Ovary (tissue), 10 donors: ENCODE measurements at places on chromosomes 11 and 22.

- H3K4me3 ChIP-seq = no peak overlapping the region
- H3K4me1 ChIP-seq = no peaks in the 10 kb centered on the region
- H3K27ac ChIP-seq = no peak overlapping the region
- H3K36me3 ChIP-seq = no peaks in the 10 kb centered on the region
Observed at GRCh38 chr11:117478126-117478860, 150.6 kb downstream of the CEP164 start.

GRCh38 chr11:130830566-130830965 lies 85.7 kb downstream of the SNX19 start:
- H3K4me3 ChIP-seq = no peak overlapping the region
- H3K27me3 ChIP-seq = no peaks in the 10 kb centered on the region
- H3K4me1 ChIP-seq = peaks cover 8% of the 10 kb centered on the region
- peak; percentile 37 for DNase-seq
- no peaks in the 10 kb centered on the region for H3K36me3 ChIP-seq
- H3K27ac ChIP-seq = no peak overlapping the region

GRCh38 chr11:100340466-100341319 lies 346.4 kb upstream of the ARHGAP42 start:
- no peaks in the 10 kb centered on the region for H3K27me3 ChIP-seq
- no peak overlapping the region for H3K4me3 ChIP-seq
- H3K4me1 ChIP-seq = no peaks in the 10 kb centered on the region
- DNase-seq = no peak

DNA sequence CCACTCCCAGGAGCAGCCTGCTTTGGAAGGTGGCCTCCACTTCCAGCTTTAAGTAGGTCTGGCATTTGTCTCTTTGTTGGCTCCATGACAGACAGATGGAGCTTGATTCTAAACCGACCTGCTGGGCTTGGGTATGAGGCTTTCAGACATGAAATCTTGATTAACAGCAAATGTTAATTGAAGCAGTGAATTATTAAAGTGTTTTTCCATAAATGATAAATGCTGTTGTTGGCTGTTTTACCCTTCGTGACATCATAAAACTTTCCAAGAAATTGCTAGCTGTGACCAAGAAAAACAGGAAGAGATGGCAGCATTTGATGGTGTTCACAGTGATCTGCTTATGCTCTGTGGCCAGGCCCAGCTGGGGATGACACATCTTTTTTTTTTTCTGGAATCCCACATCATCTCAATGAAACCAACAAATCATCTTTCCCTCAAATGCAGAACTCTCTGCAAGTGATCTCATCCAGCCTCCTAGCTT lies 66.1 kb downstream of the RBMXL2 start:
- H3K27ac ChIP-seq = no peak overlapping the region
- no peaks in the 10 kb centered on the region for H3K36me3 ChIP-seq
- no peaks in the 10 kb centered on the region for H3K4me1 ChIP-seq
- no peaks in the 10 kb centered on the region for H3K27me3 ChIP-seq
- DNase-seq = no peak

- H3K4me3 ChIP-seq = no peak overlapping the region
- H3K27ac ChIP-seq = no peak overlapping the region
- H3K27me3 ChIP-seq = no peaks in the 10 kb centered on the region
- DNase-seq = no peak
- H3K36me3 ChIP-seq = no peaks in the 10 kb centered on the region
- no peaks in the 10 kb centered on the region for H3K4me1 ChIP-seq
Observed at GRCh38 chr22:37771081-37771480, 36.7 kb upstream of the GCAT start.

DNA sequence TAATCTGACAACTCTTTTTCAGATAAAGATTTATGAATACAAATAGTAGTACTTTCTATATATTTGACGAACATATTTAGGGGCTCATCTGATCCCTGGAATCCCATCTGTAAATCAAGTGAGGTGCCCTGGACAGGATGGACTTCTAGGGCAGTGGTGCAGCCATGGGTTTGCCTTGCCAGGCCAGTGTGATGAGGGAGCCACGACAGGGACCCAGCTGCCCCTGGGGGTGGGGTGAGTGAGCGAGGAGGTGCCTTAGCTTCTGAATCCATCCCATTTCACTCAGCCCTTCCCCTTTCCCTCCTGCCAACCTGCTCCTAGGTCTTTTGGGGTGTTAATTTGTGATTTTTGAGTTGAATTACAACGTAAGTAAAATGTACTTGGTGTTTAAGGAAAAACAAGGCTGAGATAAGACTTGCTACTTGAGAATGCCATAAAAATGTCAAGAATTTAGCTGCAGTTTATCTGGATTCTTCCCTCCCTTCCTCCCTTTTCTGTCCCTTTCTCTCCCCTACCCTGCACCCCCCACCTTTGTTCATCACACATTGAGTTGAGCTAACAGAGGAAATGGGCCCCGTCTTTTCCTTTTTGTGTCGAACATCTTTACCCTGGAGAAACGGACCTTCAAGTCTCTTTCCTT lies 60.8 kb downstream of the PPFIBP2 start:
- no peak overlapping the region for H3K4me3 ChIP-seq
- no peaks in the 10 kb centered on the region for H3K27me3 ChIP-seq
- no peak overlapping the region for H3K27ac ChIP-seq
- H3K36me3 ChIP-seq = no peaks in the 10 kb centered on the region

- H3K27ac ChIP-seq = no peak overlapping the region
- DNase-seq = peak; percentile 48
Observed at GRCh38 chr11:126391970-126392632, 36.6 kb downstream of the ST3GAL4 start.

DNA sequence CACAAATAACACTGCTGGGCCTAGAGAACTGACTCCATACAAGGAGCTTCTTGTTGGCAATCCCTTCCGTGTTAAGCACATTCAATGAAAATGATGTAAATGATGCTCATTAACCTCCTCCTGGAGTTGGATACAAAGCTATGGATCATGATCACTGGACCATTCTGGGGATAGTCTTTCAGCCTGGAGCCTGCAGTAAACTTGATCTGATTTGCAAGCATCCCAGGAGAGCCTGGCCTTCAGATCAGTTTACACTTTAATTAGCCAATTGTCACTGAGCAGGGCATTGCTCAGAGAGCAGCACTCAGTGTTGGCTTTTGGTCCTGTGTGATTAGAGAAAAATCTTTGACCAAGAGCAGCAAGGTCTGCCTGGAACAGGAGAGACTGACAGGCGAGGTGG lies 45.6 kb downstream of the ARFGAP3 start:
- DNase-seq = no peak
- H3K36me3 ChIP-seq = no peaks in the 10 kb centered on the region
- H3K27me3 ChIP-seq = no peaks in the 10 kb centered on the region
- no peak overlapping the region for H3K4me3 ChIP-seq

DNA sequence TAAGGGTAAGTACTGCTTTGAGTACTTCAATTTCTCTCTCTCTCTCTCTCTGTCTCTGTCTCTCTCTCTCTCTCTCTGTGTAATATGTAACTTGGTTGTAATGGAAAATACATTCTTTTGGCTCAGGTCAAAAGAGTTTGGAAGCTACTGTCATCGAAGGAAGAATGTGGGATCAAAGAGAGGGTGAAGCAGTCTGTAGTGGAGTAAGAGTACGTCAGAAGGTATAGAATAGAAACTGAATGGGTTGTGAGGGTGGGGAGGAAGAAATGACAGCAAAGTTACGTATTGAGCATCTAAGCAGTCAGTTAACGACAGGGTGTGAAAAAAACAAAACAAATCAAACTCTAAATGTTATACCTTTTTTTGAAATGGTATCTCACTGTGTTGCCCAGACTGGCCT lies 10.0 kb downstream of the NCAM1 start:
- no peak overlapping the region for H3K4me3 ChIP-seq
- DNase-seq = no peak
- no peaks in the 10 kb centered on the region for H3K4me1 ChIP-seq
- no peak overlapping the region for H3K27ac ChIP-seq
- no peaks in the 10 kb centered on the region for H3K36me3 ChIP-seq
- no peaks in the 10 kb centered on the region for H3K27me3 ChIP-seq
